Heart right ventricle (tissue), 16 donors: ENCODE measurements at places on chromosomes 16 and 17. TPM values are rescaled to one million over a fixed set of nuclear protein-coding genes. Genes with fewer than 3 reads are reported as not detected.
A peak's percentile ranks its signal among the peaks of the same experiment; 100 is the strongest.

ACBD4 gene
- 8.1 TPM for total RNA-seq

- peak within 1 kb of the TSS; percentile 85 for H3K4me3 ChIP-seq
- no peaks in the 10 kb centered on the region for H3K36me3 ChIP-seq
- peak; percentile 91 for DNase-seq
- peak within 1 kb of the TSS; percentile 97 for H3K27ac ChIP-seq
Measured at GRCh38 chr16:75251280-75252048, at the start of gene BCAR1. TSS of gene BCAR1 (minus strand) at chr16:75251624. CDS start at chr16:75251482, 142 bp downstream.

- H3K27ac ChIP-seq, result no peak overlapping the region
- no peaks in the 10 kb centered on the region for H3K36me3 ChIP-seq
- no peak overlapping the region for H3K4me3 ChIP-seq
- H3K27me3 ChIP-seq, result peaks cover 34% of the 10 kb centered on the region
- no peaks in the 10 kb centered on the region for H3K4me1 ChIP-seq
Measured at GRCh38 chr16:19393226-19394111, 24.2 kb upstream of the TMC5 start.

- H3K36me3 ChIP-seq, result no peaks in the 10 kb centered on the region
- peak overlapping the region; percentile 21 for H3K4me3 ChIP-seq
- peak overlapping the region; percentile 94 for H3K27ac ChIP-seq
- no peak for DNase-seq
- no peaks in the 10 kb centered on the region for H3K27me3 ChIP-seq
Measured at GRCh38 chr17:45171338-45172231, 9.9 kb downstream of the HEXIM2 start.
